ENCODE measurements at places on chromosomes 12 and 14. TPM values are rescaled to one million over a fixed set of nuclear protein-coding genes. Genes with fewer than 3 reads are reported as not detected.

AEBP2 gene
- total RNA-seq, result 45.8 TPM

DPY19L2 gene
- total RNA-seq, result 25.0 TPM

NOS1 gene
- 0.48 TPM for total RNA-seq

STK38L gene
- 75.9 TPM for total RNA-seq

VDR gene
- 0.77 TPM for total RNA-seq

RIPK3 gene
- 7.5 TPM for total RNA-seq

NGB gene
- total RNA-seq, result not detected

SLC6A12 gene
- 3.0 TPM for total RNA-seq

PTPRB gene
- 1.2 TPM for total RNA-seq

KLRF1 gene
- total RNA-seq, result not detected

IFT43 gene
- total RNA-seq, result 36.9 TPM

HVCN1 gene
- total RNA-seq, result 3.1 TPM

PCK2 gene
- 40.9 TPM for total RNA-seq

HELB gene
- 5.5 TPM for total RNA-seq

TCL1A gene
- total RNA-seq, result not detected

GPR68 gene
- total RNA-seq, result 0.58 TPM

RILPL2 gene
- total RNA-seq, result 1.4 TPM

SDSL gene
- total RNA-seq, result 4.5 TPM

NUBPL gene
- total RNA-seq, result 16.5 TPM

NINJ2 gene
- 1.2 TPM for total RNA-seq

AICDA gene
- not detected for total RNA-seq

AHNAK2 gene
- total RNA-seq, result 2.0 TPM

PPP4R4 gene
- 1.9 TPM for total RNA-seq

P2RX2 gene
- 2.8 TPM for total RNA-seq

PRPH gene
- total RNA-seq, result 7.3 TPM

CLEC1A gene
- total RNA-seq, result 3.6 TPM

PIP4K2C gene
- total RNA-seq, result 27.6 TPM

ZNF84 gene
- 68.5 TPM for total RNA-seq

Data from type B pancreatic cell (in vitro differentiated cells).